ENCODE measurements at places on chromosomes 16 and 17.

DNA sequence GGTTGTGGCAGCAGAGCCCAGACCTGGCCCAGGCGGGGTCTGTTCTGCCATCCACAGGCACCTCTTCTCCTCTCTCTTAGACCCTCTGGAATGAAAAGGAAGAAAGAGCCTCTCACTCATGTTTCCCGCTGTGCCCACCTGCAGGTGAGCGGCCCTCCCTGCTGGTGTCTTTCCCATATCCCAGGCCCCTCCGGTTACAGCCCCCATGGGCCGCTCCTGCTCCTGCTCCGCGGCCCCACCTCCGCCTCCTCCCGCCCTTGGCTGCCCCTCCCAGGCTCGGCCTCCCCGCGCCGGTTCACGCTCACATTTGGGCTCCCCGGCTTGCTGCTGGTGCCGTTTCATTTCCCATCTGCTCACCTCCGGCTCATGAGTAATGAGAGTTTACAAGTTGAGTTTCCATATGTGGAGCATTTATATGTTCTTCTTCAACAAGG lies 98.7 kb upstream of the SDK2 start:
- no peak for DNase-seq

DNA sequence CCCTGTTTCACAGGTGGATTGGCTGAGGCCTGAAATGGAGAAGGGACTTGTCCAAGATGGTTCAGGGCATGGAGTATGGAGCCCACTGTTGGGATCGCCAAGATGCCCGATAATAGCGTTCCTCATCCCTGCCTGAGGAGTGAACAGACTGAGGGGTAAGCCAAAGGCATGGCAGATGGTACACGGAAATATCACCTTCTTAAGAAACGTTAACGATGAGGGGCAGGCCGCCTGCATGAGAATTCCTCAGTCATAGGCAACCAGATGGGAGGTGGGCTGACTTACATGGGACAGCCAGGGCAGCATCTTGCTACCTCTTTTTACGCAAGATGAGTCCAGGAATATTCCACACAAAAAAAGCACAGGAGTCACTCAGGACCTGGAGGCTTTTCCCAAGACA lies 188.1 kb downstream of the CCDC182 start:
- no peak for DNase-seq

GRCh38 chr16:65318590-65319257 lies 196.9 kb upstream of the CDH11 start:
- DNase-seq, result no peak

DNA sequence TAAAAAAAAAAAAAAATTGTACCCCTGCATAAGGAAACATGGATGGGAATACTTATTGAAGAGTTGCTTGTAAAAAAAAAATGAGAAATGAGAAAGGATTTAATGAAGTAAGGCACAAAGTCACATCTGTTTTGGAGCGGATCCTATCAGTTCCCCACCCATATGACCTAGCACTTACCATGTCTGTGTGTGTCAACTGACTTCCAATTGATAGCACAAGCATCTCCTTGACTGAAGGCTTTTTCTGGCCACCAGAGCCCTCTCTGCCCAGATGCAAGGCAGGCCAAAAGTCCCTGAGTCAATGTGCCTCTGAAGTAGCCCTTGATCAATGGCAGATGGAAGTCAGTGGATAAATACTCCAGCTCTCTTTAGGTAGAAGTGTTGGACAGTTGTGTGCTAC lies 13.4 kb upstream of the NLK start:
- no peak for DNase-seq

DNA sequence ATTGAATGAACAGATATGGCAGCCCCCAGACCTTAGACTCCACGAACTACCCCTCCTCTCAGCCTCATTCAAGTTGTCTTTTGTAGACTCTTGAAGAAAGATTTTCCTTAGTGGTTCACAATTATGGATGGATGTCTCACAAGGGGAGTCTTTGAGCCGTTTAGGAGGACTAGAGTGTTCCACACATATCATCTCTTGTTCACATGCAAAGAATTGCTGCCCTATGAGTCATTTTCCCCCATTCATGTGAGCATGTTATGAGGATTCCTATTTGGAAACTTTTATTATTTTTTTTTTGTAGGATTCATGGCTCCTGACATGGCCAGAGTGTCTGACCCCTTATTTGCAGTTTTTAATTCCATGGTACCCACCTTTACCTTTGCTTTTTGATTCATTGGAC lies 237.1 kb downstream of the SHISA9 start:
- DNase-seq, result no peak

GRCh38 chr17:74962622-74963394 lies 9.8 kb downstream of the HID1 start:
- no peak for DNase-seq
